ENCODE measurements at places on chromosomes 1 and 21. TPM values are rescaled to one million over a fixed set of nuclear protein-coding genes. Genes with fewer than 3 reads are reported as not detected.
A peak's percentile ranks its signal among the peaks of the same experiment; 100 is the strongest.

Gene SHE
- total RNA-seq = 4.9 TPM

Gene EVA1C
- total RNA-seq = 142 TPM

Gene DAB1
- total RNA-seq = 1.3 TPM

Gene A3GALT2
- not detected for total RNA-seq

Gene ZNF695
- total RNA-seq = not detected

Gene CCDC185
- not detected for total RNA-seq

GRCh38 chr1:222413436-222413835 lies 134.5 kb downstream of the HHIPL2 start:
- H3K27ac ChIP-seq = no peak overlapping the region
- no peak overlapping the region for H3K4me3 ChIP-seq

DNA sequence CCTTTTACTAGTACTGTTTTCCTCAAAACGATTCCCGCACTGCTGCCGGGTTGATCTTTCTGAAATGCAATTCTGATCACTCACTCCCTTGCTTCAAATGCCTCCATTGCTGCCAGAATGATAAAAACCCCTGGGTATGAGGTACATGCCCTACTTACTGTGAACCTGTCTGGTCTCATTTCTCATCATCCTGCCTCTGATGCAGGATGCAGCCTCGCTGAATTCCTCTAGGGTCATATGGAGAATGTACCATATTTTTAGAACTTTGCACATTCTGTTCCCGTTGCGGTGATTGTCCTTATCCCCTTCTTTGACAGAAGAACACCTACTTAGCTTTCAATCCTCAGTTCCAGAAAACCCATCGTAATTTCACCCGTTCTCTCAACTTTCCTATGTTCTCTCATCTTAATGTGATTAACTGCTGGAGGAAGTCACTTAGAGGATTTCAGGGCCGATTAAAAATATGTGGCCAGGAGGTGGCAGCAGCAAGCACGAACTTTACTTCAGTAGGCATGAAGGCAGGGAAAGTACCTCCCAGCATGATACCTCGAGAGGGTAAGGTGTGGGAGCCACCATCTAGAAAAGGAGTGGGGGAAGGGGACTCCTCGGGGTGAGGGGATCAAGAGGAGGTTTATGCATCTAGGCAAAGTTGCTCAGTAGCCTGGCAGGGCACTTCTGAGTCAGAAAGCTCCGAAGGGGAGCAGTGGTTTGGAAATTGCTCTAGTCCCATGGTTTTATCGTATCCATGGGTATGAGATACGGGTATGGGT lies 361.5 kb upstream of the ZP4 start:
- no peaks in the 10 kb centered on the region for H3K36me3 ChIP-seq
- no peaks in the 10 kb centered on the region for H3K27me3 ChIP-seq
- no peaks in the 10 kb centered on the region for H3K4me1 ChIP-seq
- no peak overlapping the region for H3K27ac ChIP-seq

- no peak overlapping the region for H3K27ac ChIP-seq
- H3K4me1 ChIP-seq = peaks cover 13% of the 10 kb centered on the region
- DNase-seq = no peak
Measured at GRCh38 chr1:156515956-156516355, 15.4 kb upstream of the MEF2D start.

- no peak for DNase-seq
- no peak overlapping the region for H3K27ac ChIP-seq
- H3K36me3 ChIP-seq = no peaks in the 10 kb centered on the region
- H3K4me1 ChIP-seq = no peaks in the 10 kb centered on the region
- no peak overlapping the region for H3K4me3 ChIP-seq
Measured at GRCh38 chr1:110260194-110260593, 50.1 kb downstream of the KCNC4 start.

- no peaks in the 10 kb centered on the region for H3K27me3 ChIP-seq
- peaks cover 4% of the 10 kb centered on the region for H3K4me1 ChIP-seq
- no peak overlapping the region for H3K27ac ChIP-seq
- DNase-seq = no peak
Measured at GRCh38 chr1:2126331-2127186, 68.0 kb downstream of the FAAP20 start.

DNA sequence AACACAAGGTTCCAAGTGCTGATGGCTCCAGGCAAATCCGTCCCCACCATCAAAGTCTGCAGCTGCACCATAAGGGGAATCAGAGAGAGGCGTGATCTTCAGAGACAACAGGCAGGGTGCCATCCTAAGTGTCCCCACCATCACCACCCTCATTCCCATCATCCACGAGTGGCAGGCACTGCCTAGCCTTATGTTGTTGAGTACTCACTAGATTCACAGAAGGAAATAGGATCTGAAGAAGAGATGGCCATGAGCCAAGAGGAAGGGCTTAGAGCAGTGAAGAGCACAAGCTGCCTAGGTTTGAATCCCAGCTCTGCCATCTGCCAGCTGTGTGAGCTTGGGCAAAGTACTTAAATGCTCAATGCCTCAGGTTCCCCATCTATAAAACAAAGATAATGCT lies 207.3 kb upstream of the CSF3R start:
- no peak overlapping the region for H3K27ac ChIP-seq
- no peaks in the 10 kb centered on the region for H3K36me3 ChIP-seq
- H3K27me3 ChIP-seq = peaks cover 74% of the 10 kb centered on the region
- DNase-seq = no peak

DNA sequence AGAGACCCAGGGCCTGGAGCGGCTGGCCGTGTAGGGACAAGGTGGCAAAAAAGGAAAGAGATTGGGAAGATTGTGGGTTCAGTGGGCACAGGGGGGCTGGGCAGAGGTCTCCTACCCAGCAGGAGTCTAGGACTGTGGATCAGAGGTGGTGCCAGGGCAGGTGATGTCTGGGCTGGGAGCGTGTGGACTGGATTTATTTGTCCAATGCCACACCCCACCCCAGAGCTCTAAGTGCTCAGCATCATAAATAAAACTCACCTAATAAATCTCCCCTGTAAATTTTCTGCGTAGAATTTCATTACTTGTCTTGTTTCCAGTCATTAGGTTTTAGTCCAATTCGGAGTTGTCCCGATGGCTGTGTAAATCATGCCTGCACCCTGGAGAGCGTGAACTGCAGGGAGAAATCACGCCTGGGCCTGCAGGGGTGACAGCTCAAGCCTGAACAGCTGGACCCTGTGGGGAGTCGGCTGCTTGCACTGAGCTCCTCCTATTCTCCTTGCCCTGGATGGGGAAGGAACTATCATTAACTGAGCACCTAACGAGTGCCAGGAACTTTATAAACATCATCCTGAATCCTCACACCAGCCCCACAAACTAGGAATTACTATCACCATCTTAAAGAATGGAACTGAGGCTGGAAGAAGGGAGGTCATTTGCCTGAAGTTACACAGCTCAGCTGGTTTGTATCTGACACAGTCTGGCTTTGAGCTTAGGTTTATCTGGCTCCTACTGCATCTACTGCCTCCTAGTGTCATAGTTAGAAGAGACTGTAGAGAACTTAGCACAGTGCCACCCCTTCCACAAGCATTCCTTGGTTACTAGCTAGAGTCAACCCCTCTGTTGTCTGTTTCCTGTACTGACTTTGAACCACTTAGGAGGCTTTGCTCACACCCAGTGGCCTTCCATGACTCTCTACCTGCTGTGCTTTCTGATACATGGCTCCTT lies 25.0 kb upstream of the POU3F1 start:
- H3K27me3 ChIP-seq = peaks cover 21% of the 10 kb centered on the region
- H3K4me3 ChIP-seq = no peak overlapping the region
- no peaks in the 10 kb centered on the region for H3K36me3 ChIP-seq
- no peak for DNase-seq
- H3K4me1 ChIP-seq = no peaks in the 10 kb centered on the region

DNA sequence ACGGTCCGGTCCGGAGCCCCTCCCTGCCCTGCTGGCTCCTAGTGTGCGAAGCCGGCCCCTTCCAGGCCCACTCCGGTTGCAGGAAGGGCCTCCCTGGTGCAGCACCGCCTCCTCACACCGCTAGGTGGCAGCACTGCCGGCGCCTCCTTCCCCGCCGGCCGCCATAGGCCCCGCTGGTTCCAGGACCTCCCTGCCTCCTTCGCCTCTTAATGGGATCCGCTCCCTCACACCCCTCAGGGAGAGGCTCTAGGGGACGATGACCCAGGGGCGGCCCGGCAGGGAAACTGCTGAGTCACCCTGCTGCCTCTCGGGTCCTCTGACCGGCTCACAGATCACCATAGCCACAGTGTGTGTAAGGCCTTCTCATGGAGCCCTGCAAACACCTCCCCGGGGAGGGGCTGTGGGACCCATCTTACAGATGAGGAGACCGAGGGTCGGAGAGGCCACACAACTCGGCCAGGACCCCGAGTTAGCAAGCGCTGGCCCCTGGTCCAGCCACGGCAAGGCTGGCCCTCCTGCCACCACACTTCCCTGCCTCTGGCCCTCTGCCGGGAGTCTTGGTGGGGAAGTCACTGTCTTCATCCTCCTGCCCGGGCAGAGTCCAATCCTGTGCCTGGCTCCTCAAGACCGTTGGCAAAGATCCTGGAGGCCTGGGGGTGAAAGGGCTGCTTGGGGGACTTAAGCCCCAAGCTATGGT lies 1.6 kb upstream of the AJAP1 start:
- H3K4me1 ChIP-seq = peaks cover 35% of the 10 kb centered on the region
- no peaks in the 10 kb centered on the region for H3K36me3 ChIP-seq
- H3K4me3 ChIP-seq = no peak overlapping the region

DNA sequence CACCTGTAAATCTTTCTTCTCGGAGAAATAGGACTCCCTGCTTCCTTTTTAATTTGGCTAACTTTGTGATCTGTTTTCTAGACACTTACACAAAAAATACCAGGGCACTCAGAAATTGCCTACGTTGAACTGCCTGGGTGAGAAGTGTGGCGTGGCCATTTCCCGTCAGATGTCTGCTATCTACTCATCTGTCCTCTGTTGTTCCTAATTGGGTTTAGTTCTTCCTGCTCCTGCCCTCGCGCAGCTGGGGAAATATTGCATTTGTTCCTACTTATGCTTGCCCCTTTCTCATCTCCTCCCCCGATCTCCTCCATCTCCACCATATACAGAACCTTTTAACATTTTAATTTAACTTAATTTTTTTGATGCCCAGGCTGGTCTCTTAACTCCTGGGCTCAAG lies 55.1 kb downstream of the CD58 start:
- H3K36me3 ChIP-seq = peaks cover 4% of the 10 kb centered on the region
- no peak for DNase-seq
- no peaks in the 10 kb centered on the region for H3K27me3 ChIP-seq
- peak overlapping the region; percentile 80 for H3K27ac ChIP-seq

DNA sequence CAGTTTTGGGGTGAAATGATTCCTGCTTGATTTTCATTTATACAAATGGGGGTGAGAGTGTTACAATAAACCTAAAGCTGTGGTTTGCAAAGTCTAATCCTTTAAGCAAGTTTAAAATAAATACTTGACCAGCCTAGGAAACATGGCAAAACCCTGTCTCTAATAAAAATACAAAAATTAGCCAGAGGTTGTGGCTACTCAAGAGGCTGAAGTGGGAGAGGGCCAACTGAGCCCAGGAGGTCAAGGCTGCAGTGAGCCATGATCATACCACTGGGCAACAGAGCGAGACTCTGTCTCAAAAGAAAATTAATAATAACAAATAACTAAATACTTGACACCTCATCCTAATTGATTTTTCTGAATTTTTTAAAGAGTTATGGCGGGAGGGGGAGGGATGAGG lies 110.8 kb downstream of the EIF4G3 start:
- no peaks in the 10 kb centered on the region for H3K36me3 ChIP-seq
- H3K27ac ChIP-seq = no peak overlapping the region
- no peaks in the 10 kb centered on the region for H3K27me3 ChIP-seq

DNA sequence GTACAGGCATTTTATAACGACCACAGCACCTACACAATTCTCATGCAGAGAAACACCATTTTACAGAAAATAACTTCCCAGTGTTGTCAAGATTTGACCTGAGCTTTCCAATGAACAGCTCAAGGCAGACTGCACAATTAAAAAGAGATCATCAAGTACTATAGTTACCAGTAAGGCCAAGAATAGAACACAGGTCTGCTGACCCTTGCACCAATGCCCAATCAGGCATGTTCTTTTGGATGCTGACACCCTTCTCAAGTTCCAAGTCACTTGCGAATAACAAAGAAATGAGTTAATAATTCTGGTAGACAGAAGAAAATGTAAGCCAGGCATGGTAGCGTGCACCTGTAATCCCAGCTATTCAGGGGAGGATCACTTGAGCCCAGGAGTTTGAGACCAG lies 101.9 kb downstream of the SLC45A1 start:
- peak overlapping the region; percentile 49 for H3K27ac ChIP-seq
- no peaks in the 10 kb centered on the region for H3K27me3 ChIP-seq
- peaks cover 82% of the 10 kb centered on the region for H3K4me1 ChIP-seq
- DNase-seq = no peak
- peak overlapping the region; percentile 73 for H3K4me3 ChIP-seq

- no peaks in the 10 kb centered on the region for H3K27me3 ChIP-seq
- no peak overlapping the region for H3K4me3 ChIP-seq
- DNase-seq = no peak
- no peaks in the 10 kb centered on the region for H3K36me3 ChIP-seq
- peaks cover 3% of the 10 kb centered on the region for H3K4me1 ChIP-seq
- no peak overlapping the region for H3K27ac ChIP-seq
Measured at GRCh38 chr1:67339623-67340343, 32.1 kb downstream of the IL12RB2 start.

GRCh38 chr1:222924136-222924706 lies 109.4 kb downstream of the DISP1 start:
- DNase-seq = no peak
- H3K36me3 ChIP-seq = no peaks in the 10 kb centered on the region
- H3K4me3 ChIP-seq = no peak overlapping the region
- no peak overlapping the region for H3K27ac ChIP-seq

DNA sequence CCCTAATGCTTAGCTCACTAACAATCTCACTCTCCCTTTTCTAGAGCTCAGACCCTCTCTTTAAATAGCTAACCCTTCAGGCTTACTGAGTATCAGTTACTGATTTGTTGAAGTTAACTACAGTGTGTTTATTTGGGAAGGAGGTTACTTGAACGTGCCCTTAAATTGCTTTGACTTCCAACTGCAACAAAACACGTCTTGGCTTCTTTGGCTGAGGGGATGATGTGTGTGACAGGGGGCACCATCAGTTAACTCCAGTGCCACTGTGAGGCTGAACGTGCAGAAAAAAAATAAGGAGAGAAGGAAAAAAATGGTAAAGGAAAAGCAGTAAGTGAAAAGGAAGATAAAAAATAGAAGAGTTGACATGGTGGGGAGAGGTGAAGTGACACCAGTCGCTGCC lies 75.1 kb upstream of the NRIP1 start:
- H3K4me3 ChIP-seq = no peak overlapping the region
- H3K4me1 ChIP-seq = peaks cover 41% of the 10 kb centered on the region
- H3K27ac ChIP-seq = peak overlapping the region; percentile 63
- peak; percentile 19 for DNase-seq
- H3K27me3 ChIP-seq = no peaks in the 10 kb centered on the region

All from stomach (tissue), 19 donors.